ENCODE measurements at places on chromosomes 1 and 21.

- no peak for DNase-seq
Observed at GRCh38 chr1:86992861-86993260, 78.4 kb downstream of the HS2ST1 start.

DNA sequence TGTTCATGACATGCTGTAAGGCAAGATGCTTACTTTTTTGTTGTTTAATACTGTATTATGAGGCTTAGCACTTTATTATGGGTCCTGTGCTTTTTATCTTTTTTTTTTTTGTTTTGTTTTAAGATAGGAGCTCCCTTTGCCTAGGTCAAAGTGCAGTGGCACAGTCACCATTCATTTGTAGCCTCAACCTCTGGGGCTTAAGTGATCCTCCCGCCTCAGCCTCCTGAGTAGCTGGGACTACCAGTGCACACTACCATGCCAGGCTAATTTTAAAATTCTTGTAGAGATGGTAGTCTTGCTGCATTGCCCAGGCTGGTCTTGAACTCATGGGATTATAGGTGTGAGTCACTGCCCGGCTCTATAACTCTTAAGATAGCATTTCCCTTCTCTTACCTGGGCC, 4.6 kb downstream of the UBAP2L start:
- DNase-seq, result no peak

- DNase-seq, result no peak
Observed at GRCh38 chr1:115767403-115767802, 1.1 kb downstream of the CASQ2 start.

GRCh38 chr1:197515421-197515820, 247.4 kb downstream of the CRB1 start:
- DNase-seq, result no peak

- DNase-seq, result peak; percentile 59
Observed at GRCh38 chr1:43704838-43705237, 2.5 kb upstream of the ST3GAL3 start.

DNA sequence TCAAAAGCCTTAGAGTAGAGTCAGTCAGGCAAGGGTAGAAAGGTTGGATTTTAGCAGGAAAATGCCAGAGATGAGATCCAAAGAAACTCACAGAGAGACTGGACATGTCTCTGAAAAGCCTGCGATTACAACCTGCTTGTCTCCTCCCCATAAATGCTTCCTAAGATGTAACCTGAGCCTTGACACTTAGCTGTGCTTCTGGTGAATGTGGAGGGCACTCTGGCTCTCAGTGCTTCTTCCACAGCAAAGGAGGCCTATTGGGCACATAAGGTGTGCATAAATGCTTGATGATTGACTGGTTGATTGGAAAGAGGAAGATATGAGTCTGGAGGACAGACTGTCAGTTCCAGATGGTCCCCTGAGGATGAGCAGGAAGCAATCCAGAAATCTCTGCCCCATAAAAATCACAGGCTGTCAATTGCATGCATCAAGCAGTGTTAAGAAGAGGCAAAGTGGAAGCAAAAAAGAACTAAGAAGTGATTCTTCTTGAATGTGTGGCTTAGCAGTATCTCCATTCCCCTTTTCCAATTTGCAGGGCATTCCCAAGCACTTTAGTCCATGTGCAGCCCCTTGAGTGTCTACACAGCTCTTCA, 236.2 kb upstream of the RRP15 start:
- DNase-seq, result no peak

GRCh38 chr1:36805979-36806640, 228.2 kb downstream of the GRIK3 start:
- DNase-seq, result no peak

DNA sequence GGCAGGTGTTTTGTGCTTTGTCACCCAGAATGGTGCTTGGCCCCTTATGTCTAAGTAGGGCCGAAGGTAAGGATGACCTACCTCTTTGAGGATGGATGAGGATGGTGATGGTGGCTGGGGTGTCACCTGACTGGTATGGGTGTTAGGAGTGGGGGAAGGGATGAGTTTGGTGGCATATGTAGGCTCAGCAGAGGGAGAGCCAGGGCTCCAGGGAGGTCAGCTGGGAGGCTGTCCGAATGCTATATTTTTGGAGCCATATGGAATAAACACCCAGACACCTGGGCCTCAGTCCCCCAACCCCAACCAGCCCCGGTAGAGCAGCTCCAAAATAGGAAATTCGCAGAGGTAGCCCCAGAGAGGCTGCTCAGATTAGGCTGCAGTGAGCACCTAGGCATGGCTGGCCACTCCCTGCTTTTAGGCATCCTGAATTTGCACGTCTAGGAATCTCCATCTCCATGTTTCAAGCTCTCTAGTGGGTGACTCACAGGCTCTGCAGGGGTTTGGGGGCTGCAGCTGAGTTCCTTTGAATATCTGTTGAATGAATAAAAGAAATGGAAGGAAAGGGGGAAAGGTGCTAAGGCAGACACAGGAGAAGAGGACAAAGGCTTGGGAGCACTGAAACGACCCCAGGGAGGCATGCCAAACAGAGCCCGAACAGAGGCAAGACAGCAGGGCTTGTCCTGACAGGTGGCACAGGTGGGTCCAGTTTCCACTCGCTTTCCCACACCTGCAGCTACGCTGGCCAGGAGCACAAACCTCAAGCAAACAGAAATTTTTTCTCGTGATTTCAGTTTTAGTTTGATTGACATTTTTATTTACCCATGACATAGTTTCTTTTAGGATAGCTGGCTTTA, 135.3 kb upstream of the EDN2 start:
- DNase-seq, result no peak

DNA sequence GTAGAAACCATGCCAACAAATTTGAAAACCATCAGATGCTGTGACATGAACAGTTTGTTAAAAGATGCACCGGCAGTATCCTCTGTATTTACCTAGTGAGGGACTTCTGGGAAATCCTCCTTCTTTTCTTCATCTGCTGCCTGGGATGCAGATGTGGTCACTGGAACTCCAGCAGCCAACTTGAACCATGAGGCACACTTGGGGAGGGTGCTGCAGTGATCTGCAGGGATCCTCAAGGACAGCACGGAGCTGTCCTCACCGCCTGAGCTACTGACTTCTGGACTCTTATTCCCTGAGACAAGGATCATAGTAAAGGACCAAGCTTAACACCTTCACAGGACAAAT, 19.5 kb upstream of the NID1 start:
- DNase-seq, result no peak

GRCh38 chr1:187203257-187203656, 374.5 kb downstream of the PLA2G4A start:
- DNase-seq, result peak; percentile 16

DNA sequence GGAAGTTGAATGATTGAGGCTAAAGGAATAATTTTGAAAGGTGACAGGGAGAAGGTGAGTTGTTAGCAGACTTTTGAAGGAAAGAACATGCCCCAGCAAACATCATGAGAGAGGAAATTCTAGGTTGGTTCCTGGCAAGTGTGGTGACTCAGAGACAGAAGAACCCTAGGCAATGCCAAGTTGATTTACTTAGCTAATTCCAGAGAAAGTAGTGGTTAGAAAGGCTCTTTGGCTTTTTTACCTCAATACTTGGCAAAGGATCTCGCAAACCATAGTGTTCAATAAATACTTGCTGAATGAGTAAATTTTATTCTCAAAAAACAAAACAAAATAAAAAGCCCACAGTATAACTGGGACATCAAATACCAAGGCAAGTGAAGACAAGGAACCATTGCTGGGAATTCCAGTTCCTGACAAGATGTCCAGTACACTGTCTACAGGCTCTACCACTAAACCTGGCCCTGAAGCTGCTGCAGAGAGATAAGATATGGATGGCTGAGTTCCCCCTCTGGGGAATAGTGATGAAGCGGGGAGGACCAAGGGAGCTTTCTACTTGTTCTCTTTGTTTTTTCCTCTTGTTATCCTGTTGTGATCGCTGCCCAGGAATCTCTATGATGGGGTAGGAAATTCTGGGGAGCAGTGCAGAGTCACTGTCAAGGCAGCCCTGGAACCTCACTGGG, 48.2 kb downstream of the IL12RB2 start:
- DNase-seq, result peak; percentile 77

- peak; percentile 48 for DNase-seq
Observed at GRCh38 chr1:9101510-9102146, 27.3 kb downstream of the GPR157 start.

DNA sequence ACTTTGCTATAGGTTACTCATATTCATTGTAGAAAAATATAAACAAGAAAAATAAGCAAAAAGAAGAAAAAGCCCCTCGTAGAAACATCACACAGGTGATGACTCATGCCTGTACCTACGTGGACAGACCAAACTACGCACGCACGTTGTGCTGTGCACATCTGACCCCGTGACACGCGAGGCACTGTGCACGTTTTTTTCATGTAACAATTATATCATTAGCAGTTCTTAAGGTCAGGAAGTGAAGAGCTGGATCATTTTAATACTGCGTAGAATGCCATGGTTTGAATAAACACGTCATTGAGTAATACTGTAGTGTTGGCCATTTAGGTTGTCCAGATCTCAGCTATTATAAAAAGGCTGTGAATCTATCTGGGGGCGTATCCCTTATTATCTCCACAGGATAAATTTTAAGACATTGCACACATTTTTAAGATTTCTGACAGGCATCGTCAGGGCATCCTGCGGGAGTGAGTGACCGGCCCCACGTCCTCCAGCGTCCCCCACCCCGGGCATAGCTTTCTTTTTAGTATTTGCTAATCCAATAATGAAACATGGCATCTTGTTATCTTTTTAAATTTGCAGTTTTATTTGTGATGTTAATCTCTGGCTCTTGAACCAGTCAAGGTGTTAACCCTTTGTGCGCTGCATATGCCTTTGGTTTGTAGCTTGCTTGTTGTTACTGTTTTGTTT, 23.4 kb upstream of the ADARB1 start:
- DNase-seq, result no peak

- no peak for DNase-seq
Observed at GRCh38 chr1:227728892-227729143, 6.3 kb downstream of the JMJD4 start.

GRCh38 chr1:6288665-6289064, 27.8 kb upstream of the GPR153 start:
- DNase-seq, result no peak

DNA sequence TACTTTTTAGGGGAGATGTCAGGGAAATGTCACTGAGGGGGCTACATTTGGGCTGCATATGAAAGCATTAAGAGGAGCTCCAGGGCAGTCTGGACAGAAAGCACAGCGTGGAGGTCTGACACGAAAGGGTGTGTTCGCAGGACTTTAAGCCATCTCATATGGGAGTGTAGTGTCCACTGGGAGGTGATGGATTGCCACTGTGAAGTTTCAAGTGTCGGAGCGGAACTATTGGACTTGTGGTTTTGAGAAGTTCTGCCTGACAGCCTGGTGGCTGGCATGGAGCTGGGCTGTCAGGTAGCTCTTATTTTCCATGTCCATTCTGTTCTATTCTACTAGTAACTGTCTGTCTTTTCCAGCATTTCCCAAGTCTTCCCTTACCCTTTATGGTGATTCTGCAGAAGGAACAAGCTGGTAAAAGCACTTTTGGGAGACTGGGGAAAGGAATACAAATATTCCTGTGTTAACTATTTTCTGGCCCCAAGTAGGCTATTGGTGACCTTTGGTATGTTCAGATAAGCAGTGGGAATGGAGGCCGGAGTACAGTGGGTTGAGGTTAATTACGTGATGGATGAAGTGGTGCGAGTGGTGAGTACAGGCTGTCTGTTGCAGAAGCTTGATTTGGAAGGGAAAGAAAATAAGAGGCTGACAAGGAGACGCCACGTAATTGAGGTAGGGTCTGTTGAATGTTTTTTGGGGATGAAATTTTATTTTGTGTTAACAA, 19.3 kb downstream of the B3GALT5 start:
- no peak for DNase-seq

GRCh38 chr1:194535369-194535768, 1349.0 kb upstream of the B3GALT2 start:
- DNase-seq, result no peak

GRCh38 chr1:202268032-202268431, 73.7 kb downstream of the UBE2T start:
- DNase-seq, result no peak

DNA sequence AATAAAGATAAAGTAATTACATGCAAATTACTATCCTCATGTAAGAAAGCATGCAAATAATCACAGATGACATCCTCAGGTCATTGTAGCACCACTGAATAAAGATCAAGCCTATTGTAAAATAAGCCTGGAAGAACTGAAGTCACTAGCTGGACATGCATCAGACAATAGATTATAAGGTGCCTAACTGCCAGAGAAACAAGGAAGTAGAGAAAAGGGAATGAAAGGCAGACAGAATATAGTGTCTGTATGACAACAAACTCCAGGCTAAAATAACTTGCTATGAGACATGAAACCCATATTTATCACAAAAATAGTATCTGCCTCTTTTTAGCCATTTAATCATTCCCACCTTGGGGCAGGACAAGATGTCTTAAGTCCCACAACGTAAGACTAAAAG, 108.7 kb downstream of the ENAH start:
- DNase-seq, result no peak

DNA sequence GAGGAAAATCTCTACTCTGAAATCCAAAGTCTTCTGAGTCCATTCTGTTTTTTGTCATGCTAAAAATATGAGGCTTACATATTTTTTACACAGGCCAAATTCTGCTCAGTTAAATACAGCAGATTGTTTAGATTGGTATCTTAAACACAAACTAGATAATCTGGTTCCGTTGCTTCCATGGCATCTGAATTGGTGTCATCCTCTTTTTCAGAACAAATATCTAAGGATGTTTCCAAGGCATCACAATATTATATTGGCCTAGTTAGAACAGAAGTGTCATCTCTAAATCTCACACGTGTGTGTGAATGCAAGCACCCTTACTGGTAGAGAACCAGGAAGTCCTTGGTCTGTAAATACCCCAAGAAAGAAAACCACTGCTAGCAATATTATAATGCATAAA, 151.2 kb downstream of the NRIP1 start:
- DNase-seq, result no peak

DNA sequence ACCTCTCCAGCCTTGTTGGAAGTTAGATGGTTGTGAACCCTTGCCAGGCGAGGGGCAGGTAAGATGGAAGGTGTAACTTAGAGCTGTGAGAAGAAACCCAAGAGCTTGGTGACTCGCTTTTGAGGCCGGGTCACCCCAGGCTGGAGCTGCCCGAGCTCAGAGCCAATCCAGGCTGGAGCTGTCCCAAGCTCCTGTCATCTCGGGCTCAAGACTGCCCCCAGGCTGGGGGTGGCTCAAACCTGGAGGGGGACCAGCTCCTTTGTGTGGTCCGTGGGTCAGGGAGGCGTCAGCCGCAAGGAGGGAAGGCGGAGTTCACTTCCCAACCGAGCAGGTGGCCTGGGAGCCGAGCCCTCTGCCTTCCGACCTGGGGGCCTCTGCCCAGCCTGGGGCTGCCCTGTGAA, 2.0 kb downstream of the HUNK start:
- no peak for DNase-seq

DNA sequence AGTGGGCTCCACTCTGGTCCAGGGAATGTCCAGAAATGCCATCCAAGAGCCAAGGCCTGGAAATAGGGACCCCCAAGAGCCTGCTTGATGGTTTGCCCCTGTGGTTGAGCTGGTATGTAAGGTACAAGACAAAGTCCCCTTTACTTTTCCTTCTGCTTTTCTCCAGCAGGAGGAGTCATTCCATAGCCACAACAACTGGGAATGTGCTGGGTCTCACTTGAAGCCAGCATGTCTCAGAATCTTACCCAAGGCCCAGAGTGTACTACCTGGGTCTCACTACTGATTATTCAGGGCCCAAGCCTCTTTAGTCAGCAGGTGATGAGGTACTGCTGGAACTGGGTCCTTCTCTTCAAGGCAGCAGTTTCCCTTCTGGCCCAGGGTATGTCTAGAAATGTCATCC, 62.1 kb upstream of the CD55 start:
- no peak for DNase-seq
